Activated T-helper 1 cell treated with anti-CD3 and anti-CD28 coated beads, Interleukin-12 subunit alpha, Interleukin-12 subunit beta, Interleukin-2, Interleukin-4 antibody, amounts not matched to agents 30 ng/mL and 10 ng/mL and 1 ng/mL, durations not matched to agents 14 hours and 24 hours and 36 hours (primary cell): ENCODE measurements at places on chromosomes 7 and 10. TPM values are rescaled to one million over a fixed set of nuclear protein-coding genes. Genes with fewer than 3 reads are reported as not detected.

DNA sequence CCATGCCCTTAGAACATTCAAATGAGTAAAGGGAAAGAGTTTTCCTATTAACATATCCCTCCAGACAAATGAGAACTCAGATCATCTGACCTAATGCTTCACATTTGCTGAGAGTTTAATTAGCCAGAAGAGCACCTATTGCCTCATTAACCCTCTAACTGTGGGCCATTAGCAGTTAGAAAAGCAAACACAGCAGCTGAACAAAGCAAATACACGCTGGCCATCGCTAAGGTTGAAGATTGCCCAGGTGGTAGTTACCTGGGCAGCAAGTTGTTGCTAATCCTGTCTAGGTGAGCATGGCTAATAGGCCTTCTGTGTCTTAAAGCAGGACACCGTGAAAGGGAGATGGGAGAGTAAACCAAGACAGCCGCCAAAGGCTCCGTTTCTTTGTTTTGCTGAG lies 49.9 kb upstream of the UCN3 start:
- DNase-seq = no peak

- no peak for DNase-seq
These were observed 274.0 kb downstream of the DNAJB6 start for GRCh38 chr7:157610671-157611295.

DNA sequence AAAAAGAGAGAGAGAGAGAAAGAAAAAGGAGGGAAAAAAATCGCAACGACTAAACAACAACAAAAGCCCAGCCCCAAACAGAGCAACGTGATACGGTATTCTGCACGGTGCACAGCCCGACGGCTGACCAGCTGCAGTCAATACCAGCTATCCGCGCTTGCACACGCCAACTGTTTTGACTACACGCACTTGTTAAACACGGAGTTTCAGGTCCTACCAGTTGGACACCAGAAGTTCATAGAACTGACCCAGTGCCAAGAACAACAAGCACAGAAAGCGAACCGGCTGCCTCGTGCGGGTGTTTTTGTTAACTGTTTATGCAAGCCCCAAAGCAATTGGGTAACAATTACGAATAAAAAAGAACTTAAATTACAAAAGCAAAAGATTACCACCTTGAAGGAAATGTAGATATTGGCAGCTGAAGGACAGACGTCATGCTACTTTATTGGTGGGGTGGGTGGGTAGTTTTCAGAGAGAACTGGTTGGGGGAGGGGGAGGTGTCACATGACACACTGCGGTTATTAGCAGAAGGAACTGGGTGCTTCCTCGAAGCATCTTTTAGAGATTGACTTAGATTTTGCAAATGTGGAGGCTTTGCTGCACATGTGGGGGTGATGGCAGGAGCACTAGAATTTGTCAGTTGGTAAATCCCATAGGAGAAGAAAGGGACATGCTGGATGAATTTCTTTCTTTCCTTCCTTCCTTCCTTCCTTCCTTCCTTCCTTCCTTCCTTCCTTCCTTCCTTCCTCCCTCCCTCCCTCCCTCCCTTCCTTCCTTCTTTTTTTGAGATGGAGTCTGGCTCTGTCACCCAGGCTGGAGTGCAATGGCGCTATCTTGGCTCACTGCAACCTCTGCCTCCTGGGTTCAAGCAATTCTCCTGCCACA lies 110.6 kb upstream of the EFCAB10 start:
- no peak for DNase-seq

- no peak for DNase-seq
These were observed 23.9 kb upstream of the GPR26 start for GRCh38 chr10:123642293-123642692.

DNA sequence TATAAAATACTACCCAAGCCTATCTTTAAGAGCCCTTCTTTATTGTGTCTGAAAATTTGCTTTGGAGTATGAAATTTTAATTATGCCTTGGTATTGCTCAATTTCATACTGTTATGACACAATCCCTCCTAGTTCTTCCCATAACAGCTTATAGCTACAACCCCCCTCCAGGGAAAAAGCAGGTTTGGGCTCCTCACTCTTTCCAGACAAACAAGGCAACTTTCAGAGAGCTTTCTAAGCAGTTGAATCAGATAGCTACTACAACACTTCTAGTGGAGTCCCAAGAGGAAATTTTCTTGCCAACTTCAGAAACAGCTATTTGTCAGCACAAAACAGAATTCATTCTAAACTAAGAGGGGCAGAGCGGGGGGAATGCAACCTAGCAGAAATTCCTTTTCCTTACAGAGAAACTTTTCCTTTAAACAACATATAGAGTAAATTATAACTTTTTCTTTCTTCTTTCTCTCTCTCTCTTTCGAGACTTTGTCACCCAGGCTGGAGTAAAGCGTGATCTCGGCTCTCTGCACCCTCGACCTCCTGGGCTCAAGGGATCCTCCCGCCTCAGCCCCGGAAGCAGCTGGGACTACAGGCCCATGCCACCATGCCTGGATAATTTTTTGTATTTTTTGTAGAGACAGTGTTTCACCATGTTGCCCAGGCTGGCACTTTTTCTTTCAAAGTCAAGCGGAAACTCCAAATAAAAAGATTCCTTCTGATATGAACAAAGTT lies 26.0 kb upstream of the JMJD1C start:
- no peak for DNase-seq

CNTNAP2 gene
- not detected in 2 replicates for total RNA-seq

- DNase-seq = no peak
These were observed 211.8 kb downstream of the CSTF2T start for GRCh38 chr10:51487576-51487975.

TMEM139 gene
- 0.73 TPM in 1 of 2 replicates, not detected in the other for total RNA-seq

- no peak for DNase-seq
These were observed 615.1 kb downstream of the ZWINT start for GRCh38 chr10:55746002-55746401.

DNA sequence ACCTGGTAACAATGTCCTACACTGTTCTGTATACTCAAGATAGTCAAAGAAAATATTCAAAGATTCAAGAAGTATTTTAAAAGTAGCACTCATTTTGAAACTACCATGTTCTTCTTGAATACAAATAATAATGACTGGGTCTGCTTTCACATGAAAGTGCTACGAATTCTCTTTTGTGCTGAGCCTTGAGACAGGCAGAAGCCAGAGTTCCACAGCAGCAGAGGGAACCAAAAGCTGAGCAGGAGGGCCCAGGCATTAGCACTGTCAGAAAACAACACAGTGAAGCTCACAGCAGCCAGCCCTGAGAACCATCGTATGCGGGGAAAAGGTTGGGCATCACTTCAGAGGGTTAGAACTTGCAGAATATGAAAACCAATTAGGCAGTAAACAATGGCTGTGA lies 38.9 kb downstream of the ANKMY2 start:
- no peak for DNase-seq

DNA sequence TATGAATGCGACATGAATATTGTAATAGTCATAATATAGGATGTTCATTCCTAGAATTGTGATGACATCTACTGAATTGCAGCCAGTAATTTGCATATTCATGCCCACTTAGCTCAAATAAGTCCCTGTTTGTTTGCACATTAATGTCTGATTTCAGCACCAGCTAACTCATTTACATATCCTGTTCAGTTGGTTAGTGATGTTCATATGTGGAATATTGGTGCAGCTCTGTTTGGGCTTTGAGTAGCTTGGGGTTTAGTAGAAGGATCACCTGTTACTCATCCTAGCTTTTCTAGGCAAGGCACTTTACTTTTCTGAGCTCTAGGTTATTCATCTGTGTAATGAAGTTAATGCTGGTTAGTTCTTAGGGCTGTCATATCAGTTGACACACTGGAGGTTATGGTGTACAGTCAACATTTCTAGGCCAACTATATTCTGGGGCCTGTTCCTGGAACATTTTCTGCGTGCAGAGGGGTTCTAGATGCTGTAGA lies 238.4 kb downstream of the EXOC4 start:
- no peak for DNase-seq

CFAP43 gene
- total RNA-seq = not detected in 2 replicates

DNA sequence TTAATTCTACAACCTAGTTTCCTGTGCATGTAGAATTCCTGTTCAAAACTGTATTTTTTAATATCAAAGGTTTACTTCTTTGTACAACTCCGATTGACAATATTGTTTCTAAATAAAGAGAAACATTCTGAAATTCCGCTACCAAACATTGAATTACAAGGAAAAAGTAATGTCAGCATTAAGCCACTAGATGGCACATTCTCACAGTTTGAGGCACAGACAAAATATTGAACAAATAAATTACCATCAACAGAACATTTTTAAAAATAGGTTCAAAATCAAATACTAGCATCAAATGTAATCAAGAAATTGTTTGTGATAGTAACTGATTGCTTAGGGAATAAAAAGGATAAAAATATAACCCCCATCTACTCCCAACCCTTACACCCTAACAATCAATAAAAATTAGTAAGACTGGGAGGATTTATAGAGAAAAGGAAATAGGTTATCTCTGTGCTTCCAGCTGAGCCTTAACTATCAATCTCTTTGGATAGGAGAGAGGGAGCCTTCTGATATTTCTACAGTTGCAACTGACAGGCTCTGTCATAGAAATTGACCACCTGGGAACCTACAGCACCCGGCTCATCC lies 86.6 kb upstream of the C7orf33 start:
- DNase-seq = no peak

CLEC5A gene
- not detected in 2 replicates for total RNA-seq

DNA sequence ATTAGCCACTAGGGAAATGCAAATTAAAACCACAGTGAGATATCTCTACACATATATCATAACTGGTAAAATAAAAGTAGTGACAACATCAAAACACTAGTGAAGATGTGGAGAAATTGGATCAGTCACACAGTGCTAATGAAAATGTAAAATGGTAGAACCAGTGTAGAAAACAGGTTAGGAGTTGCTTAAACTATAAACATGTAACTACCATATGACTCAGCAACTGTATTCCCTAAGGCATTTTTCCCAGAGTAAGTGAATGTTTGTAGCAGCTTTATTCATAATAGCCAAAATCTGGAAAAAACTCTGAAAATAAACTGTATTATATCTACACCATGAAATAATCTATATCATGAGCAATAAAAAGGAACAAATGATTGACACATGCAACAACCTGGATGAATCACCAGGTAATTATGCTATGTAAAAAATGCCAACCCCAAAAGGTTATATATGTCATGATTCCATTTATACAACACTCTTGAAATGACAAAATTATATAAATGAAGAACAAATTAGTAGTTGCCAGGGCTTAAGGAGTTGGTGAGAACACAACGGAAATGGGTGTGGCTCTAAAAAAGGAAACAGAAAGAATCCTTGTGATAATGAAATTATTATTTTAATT lies 22.8 kb downstream of the SLC25A40 start:
- DNase-seq = no peak

SPDYE9 gene
- not detected in 2 replicates for total RNA-seq

GRCh38 chr7:417625-417889 lies 102.1 kb downstream of the PDGFA start:
- DNase-seq = no peak

- no peak for DNase-seq
These were observed 29.4 kb downstream of the CHST15 start for GRCh38 chr10:124063750-124064603.

- no peak for DNase-seq
These were observed at the start of gene CTTNBP2 for GRCh38 chr7:117873310-117874190. Gene CTTNBP2, minus strand, starts transcription at chr7:117873441. Its CDS starts 26 bp downstream, at chr7:117873415.

- no peak for DNase-seq
These were observed 61.7 kb upstream of the KLF6 start for GRCh38 chr10:3846736-3847135.

DNA sequence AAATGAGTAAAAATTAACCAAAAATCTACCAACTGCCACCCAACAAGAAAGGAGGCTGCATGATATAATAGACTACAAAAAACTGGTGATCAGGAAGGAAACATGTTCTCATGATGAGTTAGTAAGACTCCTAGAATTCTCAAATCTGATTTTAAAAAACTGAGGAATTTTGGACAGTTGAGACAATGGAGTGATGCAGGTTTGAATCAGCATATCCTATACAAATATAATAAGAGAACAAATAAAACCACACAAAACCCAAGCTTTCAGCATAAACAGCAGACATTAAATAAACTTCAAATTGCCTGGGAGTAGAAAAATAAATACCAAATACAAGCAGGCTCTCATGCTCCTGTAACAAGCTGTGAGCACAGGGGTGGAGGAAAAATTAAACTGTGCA lies 57.8 kb downstream of the SLC25A40 start:
- DNase-seq = no peak
